Activated CD8-positive, alpha-beta memory T cell treated with anti-CD3 and anti-CD28 coated beads for 1 hour (primary cell): ENCODE measurements at places on chromosomes 1 and 21.

DNA sequence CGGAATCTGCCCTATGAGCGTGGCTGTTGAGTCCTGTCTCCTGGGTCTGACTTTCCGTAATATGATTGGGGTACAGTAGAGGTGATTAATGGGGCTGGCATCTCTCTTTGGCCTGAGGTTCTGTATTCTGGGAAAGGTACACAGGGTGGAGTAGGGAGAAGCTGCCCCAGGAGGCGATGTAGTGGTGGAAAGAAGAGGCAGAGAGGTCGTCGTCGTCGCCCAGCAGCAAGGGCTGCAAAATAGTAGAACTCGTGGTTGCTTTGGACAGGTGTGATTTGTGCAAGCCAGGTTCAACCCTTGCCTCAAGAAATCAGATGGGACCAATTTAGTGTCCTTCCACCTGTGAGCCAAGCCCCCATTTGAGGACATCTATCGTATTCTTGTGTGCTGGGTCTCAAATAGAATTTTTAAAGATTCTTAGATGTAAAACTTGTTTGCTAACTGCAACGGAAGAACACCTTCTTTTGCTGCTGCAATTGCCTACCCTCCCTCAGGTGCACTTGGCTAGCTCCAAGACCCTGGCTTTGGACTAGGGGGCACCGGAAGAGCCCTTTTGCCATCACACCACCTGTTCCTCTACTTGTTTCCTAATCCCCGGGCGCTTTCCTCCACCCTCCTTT lies 1.3 kb upstream of the HMGN2 start:
- DNase-seq: no peak

- DNase-seq: no peak
Measured at GRCh38 chr1:33195556-33195955, 13.7 kb upstream of the TRIM62 start.

- DNase-seq: no peak
Measured at GRCh38 chr1:210455840-210456603, 127.3 kb downstream of the HHAT start.

GRCh38 chr21:39611551-39612190 lies 1.1 kb upstream of the B3GALT5 start:
- no peak for DNase-seq

GRCh38 chr1:62484824-62485468 lies 48.1 kb downstream of the USP1 start:
- no peak for DNase-seq

DNA sequence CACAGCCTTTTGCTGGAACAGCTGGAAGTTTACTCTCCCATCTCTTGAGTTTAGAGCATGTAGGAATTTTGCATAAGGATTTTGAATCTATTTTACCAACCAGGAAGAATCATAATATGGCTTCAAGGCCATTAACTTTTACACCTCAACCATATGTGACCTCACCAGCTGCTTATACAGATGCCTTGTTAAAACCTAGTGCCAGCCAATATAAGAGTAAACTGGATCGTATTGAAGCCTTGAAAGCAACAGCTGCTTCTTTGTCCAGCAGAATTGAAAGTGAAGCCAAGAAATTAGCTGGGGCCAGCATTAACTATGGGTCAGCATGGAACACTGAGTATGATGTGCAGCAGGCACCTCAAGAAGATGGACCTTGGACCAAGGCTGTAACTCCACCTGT lies 65.4 kb downstream of the CEP350 start:
- DNase-seq: no peak
